ENCODE measurements at places on chromosomes 12 and 14.

- DNase-seq, result no peak
Measured at GRCh38 chr12:3896801-3897351, 23.7 kb upstream of the PARP11 start.

- DNase-seq, result no peak
Measured at GRCh38 chr14:92993302-92993701, 70.4 kb downstream of the CHGA start.

- peak; percentile 30 for DNase-seq
Measured at GRCh38 chr14:65222440-65222858, 120.1 kb upstream of the MAX start.

GRCh38 chr12:91383099-91383498 lies 200.5 kb upstream of the DCN start:
- no peak for DNase-seq

GRCh38 chr14:55977392-55978150 lies 140.6 kb upstream of the PELI2 start:
- no peak for DNase-seq

DNA sequence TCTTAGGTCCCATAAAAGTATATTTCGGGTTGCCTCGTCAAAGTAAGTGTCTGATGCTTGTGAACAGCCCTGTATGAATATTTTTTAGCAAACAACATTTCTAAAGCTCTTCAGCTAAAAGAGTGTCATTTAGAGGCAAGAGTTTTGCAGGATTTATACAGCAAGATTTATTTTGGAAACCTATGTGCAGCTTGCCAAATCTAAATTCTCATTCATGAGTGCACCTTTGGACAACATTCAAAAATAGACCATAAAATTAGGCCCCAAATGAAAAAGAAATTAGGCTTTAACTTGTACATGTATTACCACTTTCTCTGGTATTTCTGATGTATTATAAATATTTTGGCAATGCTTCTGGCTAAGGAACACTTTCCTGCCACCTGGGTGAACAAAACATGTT lies 224.4 kb upstream of the PDZRN4 start:
- DNase-seq, result no peak

GRCh38 chr12:59603754-59604153 lies 7.9 kb downstream of the SLC16A7 start:
- DNase-seq, result no peak

GRCh38 chr12:131755305-131756113 lies 44.6 kb downstream of the SFSWAP start:
- DNase-seq, result no peak

GRCh38 chr12:62191491-62192179 lies 68.6 kb upstream of the USP15 start:
- no peak for DNase-seq

GRCh38 chr12:53327435-53328042 lies 6.1 kb upstream of the AAAS start:
- DNase-seq, result no peak

- DNase-seq, result no peak
Measured at GRCh38 chr14:101585211-101585610, 23.9 kb downstream of the DIO3 start.

- DNase-seq, result no peak
Measured at GRCh38 chr12:120406553-120406952, 31.4 kb upstream of the COX6A1 start.

DNA sequence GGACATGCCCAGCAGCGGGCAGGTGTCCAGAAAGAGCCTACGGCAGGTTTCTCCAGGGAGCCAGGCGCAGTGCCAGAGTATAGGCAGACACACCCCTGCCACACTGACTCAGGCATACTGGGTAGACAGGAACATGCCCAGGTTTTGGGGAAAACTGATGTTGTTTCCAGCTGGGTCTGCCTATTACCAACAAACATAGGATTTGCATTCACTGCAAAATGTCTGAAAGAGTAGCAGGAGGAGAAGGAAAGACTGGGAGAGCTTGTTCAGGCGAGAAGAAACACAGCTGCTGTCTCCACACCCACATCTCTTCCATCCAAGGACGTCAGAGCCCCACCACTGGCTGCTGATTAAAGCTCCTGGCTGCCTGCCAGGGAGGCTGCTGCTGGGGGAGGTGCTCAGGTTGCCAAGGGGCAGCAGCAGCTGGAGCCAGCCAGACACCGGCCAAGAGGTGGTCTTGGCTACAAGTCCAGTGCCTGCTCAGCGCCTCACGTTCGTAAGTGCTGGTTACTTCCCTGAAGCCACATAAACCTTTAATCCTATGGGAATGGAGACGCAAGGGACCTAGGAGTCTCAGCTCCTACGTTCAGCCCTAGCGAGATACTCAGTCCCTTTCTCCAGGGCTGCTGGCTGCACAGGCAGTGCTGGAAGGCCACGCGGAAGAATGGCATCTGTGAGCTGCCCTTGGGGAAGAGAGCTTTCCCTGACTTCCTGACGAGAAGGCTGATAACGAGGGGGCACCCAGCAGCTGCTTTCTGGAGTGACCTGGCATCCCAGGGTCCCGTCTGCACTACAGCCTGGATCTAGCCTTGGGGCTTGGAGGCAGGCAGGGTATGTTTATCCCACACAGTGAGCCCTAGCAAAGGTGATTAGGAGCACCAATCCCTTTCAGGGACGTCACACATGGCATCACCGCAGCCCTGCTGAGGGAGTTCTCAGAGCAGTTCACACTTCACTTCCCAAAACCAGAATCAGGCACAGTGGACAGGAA lies 58.1 kb downstream of the PLEKHG3 start:
- no peak for DNase-seq

GRCh38 chr12:107355612-107356011 lies 262.3 kb upstream of the CRY1 start:
- no peak for DNase-seq

DNA sequence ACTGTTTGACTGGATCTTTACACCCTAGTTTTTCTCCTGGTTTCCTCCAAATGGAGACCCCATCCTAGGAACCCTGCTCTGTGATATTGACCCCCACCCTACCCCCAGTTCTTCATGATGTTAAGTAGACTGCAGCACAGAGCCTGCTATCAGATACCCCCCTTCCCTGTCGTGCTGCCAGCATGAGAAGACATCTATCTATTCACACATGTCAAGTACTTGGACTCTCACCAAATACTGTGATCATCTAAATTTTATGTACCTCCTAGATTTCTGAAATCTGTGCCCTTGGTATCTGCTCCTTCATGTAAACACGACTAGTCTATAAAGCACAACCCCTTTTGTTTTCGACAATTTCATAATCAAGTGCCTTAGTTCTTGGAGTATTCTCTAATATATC lies 38.9 kb downstream of the FERMT2 start:
- DNase-seq, result no peak

DNA sequence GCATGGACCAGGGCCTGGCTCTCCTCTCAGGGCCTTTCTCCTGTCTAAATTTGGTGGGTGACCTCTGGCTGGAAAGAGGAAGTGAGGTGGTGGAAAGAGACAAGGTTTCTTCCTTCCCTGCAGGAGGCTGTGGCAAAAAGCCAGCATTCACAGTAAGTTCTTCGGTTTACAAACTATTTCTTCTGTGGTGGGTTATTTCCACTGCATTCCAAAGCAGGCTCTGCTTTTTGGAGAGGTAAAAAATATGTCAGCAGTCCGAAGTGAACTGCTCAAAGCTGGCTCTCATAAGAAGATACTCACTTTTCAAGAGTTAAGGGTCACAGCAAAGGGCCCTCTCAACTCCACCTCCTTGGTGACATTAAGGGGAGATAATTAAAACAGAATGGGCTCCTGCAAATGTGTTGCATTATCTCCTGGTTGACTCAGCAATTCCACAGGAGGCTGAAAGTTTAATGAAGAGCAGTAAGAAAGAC lies 48.9 kb upstream of the POC1B start:
- DNase-seq, result no peak

DNA sequence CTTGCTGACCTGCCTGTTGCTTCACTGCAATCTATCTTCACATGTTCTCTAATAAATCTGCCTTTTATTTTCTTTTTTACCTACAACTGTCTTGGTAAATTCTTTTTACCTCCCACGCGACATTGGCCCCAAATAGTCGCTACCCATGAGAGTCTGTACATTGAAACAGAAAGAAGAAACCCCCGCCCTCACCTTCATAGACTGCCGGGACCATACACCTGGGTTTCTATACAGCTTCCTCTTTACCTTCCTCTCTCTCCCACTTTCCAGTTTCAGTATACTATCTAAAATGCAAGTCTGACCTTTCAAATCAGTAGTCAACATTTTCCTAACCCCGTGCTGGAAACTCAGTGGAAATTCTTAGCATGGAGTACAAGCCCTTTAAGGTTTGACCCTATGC lies 4.8 kb downstream of the SLC8A3 start:
- no peak for DNase-seq

DNA sequence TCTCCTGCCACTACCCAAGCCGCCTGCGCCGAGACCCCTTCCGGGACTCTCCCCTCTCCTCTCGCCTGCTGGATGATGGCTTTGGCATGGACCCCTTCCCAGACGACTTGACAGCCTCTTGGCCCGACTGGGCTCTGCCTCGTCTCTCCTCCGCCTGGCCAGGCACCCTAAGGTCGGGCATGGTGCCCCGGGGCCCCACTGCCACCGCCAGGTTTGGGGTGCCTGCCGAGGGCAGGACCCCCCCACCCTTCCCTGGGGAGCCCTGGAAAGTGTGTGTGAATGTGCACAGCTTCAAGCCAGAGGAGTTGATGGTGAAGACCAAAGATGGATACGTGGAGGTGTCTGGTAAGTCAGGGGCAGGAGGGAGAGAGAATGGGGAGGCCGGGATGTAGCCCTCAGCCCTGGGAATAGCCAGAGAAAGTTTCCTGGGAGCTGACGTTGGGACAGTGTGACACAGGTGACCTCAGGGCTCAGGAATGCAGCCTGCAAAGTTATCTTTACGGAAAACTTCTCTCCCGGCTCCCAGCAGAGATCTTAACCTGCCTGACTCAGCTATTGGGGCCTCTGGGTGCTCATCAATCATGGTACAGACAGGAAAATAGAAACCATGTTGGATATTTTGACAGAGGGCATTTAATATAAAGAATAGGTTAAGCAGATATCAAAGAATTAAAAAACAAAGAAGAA lies 747 bp downstream of the HSPB8 start:
- no peak for DNase-seq

DNA sequence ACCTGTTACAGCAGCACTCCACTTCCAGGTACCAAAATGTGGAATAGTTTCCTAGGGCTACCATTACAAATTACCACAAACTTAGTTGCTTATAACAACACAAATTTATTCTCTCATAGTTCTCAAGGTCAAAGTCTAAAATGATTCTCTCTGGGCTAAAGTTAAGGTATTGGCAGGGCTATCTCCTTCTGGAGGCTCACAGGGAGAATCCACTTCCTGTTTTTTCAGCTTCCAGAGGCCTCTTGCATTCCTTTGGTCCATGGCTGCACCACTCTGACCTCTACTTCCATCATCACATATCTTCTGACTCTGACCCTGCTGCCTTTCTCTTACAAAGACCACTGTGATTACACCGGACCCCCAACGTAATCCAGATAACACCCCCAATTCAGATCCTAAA lies 2.9 kb upstream of the GARIN6 start:
- no peak for DNase-seq

- DNase-seq, result no peak
Measured at GRCh38 chr12:19620222-19620621, 180.9 kb downstream of the AEBP2 start.

- DNase-seq, result no peak
Measured at GRCh38 chr14:58978343-58978742, 210.1 kb upstream of the DAAM1 start.

DNA sequence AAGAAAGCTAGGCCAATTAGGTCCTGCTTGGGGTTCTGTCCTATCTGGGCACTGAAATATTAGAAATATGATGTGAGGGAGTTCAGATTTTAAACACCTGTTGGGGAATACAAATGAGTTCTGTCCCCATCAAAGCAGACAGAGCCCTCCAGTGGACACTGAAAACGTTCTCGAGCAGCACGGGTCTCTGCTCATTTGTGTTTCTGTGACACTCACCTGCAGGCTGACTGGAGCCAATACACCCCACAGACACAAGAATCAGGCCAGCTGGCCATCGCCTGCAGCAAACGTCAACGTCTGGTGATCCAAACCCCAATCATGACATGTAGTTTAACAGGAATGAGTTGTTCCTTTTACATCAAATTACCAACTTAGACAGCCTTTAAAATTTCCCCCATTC lies 493.4 kb upstream of the TMEM132C start:
- DNase-seq, result no peak

DNA sequence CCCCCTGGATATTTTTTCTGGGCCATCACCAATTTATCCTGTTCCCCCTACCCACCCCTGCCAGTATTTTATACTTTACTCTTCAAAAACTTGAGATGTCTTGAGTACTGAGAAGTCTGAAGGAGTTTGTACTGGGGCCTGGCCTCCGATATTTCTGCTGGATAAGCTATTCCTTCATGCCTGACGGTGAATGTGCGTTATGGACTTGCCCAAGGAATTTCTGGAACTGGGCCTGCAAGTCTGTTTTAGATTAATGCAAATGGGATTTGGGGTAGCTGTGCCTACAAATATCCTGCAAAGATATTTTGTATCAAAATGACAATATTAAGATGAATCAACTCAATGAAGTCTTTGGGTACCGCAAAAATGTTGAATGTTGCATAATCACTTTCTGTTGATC lies at the start of gene PTCSC3:
TSS of gene PTCSC3 (minus strand) at position 199 of the 400 bp plus-strand sequence.
- DNase-seq, result no peak

GRCh38 chr12:48995086-48995879 lies 3.9 kb downstream of the DDN start:
- no peak for DNase-seq

DNA sequence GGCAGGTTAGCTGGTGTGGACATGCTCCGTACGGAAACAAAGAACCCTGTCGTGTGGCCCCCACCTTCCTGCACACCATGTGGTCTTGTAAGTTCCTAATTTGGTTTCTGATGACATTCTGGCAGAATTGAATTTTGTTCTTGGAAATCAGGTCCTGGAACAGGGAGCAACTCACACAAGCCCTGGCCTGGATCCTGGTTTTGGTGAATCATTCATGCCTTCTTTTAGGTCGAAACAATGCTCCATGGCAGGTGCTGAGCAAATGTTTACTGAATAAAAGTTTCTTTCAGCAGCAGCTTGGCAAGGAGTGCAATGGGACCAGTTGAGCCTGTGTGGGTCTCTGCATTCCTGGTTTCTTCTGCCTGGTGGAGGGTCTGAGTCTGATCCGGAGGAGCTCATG lies 978.4 kb downstream of the BCL11B start:
- no peak for DNase-seq

DNA sequence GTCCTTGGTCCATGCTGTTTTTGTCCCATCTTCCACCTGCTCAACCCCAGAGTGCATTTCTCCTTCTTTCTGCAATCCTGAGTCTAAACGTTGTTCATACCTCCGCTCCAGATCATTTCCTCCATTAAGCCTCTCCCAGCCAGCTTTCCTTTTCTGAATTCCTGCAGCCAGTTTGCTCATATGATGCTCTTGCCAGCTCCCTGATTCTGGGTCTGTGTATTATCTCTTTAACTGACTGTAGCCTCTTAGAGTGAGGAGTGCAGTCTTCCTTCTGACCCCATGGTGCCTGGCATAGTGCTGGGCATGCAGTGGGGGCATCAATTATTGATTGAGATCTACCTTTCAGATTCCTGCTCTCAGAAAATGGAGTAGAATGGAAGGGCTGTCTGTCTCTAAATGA lies 11.5 kb upstream of the TBPL2 start:
- DNase-seq, result no peak

GRCh38 chr12:118328486-118329330 lies 44.0 kb downstream of the TAOK3 start:
- DNase-seq, result no peak

GRCh38 chr12:2248901-2249381 lies 196.2 kb downstream of the CACNA1C start:
- DNase-seq, result no peak

All from stimulated activated CD8-positive, alpha-beta memory T cell treated with anti-CD3 and anti-CD28 coated beads, Interleukin-7, amount 100 ng/mL, for 1 hour (primary cell).